ENCODE measurements at places on chromosomes 3 and 15.

GRCh38 chr3:192482809-192483208 is 244.5 kb downstream of the FGF12 start:
- no peak for DNase-seq

DNA sequence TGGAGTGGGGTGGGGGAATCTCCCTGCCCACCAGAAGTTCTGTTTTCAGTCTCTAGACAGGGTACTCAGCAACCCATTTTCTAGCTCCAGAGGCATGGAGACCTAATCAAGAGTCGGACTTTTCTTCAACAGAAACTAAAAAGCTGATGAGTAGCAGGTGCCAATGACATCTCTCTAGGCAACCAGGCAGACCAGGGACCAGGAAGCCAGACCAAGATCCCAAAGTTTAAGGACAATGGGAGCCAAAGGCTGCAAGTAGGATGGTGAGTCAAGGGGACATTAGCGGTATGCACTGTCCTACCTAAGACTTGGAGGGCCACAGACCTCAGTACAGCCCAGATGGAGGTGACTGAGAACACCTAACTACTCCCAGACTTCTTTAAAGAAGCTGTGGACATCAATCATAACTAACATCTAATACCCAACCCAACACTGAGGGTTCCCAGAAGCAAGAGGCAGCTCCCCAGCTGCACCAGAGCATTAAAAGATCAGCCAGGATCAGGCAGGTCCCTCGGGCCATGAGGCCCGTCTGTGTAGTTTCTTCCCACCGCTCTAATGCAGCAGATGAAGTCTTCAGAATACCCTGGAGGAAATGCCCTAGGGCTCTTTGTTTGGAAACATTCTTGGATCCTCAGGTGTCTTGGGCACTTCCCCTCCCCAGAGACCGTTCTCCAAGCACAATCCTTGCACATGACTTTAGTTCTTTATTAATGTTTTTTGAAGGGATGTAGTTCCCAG is 979 bp downstream of the CCDC71 start:
- no peak for DNase-seq

DNA sequence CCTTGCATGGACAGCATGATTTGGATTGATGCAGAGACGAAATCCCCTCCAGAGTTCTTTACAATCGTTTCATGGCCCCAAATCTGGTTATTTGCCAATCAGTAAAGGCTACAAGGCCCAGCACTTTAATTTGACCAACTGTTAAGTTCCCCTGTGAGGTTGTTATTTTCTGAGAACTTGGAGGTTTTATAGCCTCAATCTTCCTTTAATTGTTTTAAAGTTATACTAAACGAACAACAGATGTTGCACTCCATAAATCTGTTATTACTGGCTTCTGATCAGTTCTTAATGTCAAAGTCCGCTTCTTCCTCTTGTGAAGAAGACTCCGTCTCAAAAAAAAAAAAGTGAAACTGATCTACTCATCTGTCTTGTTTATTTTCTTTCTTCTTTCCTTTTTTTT is 30.8 kb downstream of the LARP6 start:
- DNase-seq, result no peak

DNA sequence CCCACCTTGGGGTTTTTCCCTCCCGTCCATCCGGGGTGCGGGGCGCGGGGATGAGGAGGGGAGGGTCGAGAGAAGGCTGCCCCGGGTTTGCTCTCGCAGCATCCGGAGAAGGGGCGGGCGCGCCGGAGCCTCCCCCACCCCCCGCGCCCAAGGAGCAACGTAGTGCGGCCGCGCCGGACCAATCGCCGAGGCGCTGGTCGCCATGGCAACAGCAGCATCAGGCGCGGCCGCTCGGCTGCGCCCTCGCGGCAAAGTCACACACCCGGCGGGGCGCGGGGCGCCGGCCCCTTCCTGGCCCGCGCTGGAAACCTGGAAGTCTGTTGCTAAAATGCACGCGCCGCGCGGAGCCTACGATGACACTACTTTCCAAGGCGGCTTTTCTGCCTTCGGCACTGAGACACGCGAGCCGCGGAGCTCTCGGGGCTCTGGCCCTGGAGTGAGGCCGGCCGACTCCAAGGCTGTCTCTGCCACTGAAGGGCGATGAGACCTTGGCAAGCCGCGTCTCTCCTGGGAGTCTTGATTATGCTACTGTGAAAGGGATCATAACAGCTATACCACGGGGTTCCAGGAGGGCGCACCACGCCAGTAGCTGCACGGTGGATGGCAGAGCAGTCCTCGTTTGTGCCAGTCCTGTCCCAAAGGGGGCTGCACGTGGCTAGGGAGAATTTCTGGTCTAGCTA is at the start of gene IQSEC1:
Gene IQSEC1, minus strand, starts transcription at position 104 of the 680 bp plus-strand sequence. CDS start 415 bp downstream, outside the sequence.
- peak; percentile 18 for DNase-seq

DNA sequence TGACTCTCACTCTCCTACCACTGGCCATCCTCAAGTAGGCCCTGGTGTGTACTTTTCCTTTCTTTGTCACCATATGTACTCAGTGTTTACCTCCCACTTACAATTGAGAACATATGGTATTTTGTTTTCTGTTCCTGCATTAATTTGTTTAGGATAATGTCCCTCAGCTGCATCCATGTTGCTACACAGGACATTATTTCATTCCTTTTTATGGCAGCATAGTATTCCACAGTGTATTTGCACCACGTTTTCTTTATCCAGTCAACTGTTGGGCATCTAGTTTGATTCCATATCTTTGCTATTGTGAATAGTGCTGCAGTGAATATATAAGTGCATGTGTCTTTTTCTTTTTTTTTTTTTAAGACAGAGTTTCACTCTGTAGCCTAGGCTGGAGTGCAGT is 126.2 kb downstream of the GALK2 start:
- no peak for DNase-seq

DNA sequence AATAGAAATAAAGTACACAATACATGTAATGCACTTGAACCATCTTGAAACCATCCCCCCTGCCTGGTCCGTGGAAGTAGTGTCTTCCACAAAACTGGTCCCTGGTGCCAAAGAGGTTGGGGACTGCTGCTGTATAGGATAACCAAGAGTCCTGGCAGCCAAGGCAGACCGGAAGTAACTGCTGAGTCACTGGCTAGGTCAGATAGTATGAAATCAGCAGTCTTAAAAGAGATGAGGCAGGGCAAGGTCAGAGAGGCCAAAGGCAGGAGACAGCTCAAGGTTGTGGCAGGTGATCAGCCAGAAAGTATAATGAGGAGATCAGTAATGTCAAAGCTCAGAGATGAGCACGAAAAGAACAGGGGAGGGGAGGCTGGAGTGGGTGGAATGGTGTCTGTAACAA is 60.2 kb downstream of the MAP3K13 start:
- no peak for DNase-seq

- no peak for DNase-seq
Observed at GRCh38 chr3:132180337-132180791, 136.8 kb upstream of the ACP3 start.

DNA sequence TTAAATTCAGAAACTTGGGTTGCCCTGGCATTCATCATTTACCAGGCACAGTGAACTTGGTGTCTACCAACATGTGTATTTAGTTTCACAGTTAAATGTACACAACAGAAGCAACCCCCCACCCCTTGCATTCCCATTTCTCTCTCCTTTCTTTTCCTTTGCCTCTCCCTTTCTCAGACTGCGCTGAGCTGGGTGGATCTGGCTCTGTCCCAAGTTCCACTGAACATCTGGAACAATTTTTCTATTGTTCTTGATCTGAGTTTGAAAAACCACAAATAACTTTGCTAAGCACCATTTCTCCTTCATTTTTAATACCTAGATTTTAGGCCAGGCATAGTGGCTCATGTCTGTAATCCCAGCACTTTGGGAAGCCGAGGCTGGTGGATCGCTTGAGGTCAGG is 242.2 kb downstream of the ABHD5 start:
- no peak for DNase-seq

GRCh38 chr15:94297558-94297957 is 66.2 kb downstream of the MCTP2 start:
- no peak for DNase-seq

- DNase-seq, result no peak
Observed at GRCh38 chr3:38264353-38264771, 1.2 kb upstream of the SLC22A13 start.

GRCh38 chr3:52600258-52600657 is 63.9 kb downstream of the UQCC5 start:
- no peak for DNase-seq

GRCh38 chr3:68728343-68728742 is 204.0 kb downstream of the TAFA4 start:
- DNase-seq, result no peak

DNA sequence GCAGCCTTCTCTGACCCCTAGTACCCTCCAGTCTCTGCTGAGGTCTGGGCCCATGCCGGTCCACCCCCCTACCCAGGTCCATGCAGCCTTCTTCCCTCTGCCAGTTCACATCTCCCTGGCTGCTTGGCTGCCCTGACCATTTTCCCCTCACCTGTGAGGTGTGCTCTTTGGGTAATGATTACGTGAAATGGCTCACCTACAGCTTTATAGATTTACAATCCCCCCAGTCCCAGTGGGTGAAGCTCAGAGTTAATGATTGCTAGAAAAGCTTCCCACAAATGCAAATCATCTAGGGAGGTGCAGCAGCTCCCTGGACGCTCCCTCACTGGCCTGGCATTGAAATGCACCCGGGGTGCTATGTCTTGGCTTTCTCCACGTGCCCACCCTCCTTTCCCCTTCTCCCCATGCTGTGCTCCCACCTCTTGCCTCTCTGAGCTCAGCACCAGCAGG is 18.7 kb downstream of the PAQR5 start:
- DNase-seq, result no peak

GRCh38 chr3:61172684-61173083 is 78.6 kb downstream of the FHIT start:
- DNase-seq, result no peak

DNA sequence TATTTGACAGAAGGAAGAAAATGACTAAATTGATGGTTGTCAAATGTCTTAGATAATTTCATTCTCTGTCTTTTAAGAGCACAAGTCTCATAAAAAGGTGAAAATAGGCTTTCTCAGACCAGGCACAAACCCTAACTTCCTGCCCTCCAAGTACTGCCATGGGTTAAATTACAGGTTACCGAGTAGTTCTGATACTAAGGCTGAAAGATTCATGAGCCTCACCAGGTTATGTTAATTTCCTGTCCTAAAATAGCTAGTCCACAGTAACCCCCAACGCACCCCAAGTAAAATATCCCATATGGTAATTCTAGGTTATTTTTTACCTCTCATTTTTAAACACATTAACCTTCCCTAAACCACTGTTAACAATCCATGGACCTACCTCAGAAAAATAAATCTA is 42.0 kb downstream of the GSK3B start:
- no peak for DNase-seq

DNA sequence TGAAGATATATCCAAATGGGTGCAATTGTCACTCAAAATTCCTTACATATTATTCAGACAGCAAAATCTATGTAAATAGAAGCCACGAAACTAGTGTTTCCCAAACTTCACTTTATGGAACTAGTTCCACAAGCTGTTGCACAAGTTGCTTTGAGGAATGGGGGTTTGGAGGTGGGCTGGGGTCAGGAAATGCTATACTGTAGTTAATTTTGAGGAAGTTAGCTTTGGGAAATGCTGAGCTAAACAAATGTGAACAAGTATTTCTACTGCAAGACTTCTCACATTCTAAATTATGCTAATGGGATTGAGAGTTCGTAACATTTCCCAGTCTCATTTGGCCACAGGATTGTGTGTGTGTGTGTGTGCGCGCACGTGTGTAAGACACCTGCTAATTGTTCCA is 28.7 kb upstream of the SAMMSON start:
- DNase-seq, result no peak

GRCh38 chr3:102791641-102792589 is 357.1 kb downstream of the ZPLD1 start:
- DNase-seq, result no peak

GRCh38 chr15:48522911-48523310 is 122.6 kb downstream of the FBN1 start:
- DNase-seq, result no peak

DNA sequence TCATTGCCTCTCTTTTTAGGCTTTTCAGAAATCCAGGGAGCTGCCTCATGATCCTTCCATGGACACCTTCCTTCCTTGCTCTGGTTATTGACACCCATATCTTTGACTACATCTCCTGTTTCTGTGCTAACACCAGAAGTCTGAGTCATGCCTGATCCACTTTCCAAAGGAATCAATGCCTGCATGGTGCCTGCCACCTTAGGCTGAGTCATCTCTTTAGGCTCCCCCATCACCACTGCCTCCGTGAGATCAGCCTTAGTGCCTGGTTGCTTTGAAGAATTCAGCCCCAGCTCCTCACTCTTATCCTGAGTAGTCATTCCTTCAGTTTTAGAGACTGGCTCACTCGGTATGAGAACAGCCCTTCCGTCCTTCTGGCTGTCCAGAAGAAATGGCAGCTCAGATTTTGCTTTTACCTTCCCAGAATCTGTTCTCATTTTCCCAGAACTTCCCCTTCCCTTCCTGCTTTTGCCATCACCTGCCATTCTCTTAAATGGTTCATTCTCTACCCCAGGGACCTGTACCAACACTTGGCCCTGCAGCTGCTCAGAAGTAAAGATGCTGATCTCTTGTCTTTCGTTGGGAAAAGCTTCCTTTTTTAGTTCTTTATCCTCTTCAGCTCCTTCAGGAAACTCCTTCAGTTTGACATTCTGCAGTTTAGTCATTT is 105.3 kb downstream of the MAP4 start:
- no peak for DNase-seq

DNA sequence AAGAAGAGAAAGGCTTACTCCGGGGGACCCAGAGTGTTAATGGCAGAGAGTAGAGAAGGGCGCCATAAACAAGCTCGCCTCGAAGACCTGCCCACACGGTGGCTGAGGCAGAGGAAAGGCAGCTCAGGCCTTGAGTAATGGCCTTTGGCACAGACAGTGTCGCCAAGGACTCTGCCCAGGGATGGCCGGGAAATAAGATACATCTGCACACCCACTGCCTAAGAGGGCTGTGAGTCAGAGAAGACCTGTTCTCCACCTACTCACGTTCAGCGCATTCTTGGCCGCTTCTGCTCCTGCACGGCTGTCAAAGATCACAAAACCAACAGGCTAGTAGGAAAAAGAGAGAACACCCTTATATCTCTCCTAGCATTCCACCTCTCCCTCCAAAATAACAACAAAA is 26.2 kb downstream of the RBPMS2 start:
- DNase-seq, result no peak

DNA sequence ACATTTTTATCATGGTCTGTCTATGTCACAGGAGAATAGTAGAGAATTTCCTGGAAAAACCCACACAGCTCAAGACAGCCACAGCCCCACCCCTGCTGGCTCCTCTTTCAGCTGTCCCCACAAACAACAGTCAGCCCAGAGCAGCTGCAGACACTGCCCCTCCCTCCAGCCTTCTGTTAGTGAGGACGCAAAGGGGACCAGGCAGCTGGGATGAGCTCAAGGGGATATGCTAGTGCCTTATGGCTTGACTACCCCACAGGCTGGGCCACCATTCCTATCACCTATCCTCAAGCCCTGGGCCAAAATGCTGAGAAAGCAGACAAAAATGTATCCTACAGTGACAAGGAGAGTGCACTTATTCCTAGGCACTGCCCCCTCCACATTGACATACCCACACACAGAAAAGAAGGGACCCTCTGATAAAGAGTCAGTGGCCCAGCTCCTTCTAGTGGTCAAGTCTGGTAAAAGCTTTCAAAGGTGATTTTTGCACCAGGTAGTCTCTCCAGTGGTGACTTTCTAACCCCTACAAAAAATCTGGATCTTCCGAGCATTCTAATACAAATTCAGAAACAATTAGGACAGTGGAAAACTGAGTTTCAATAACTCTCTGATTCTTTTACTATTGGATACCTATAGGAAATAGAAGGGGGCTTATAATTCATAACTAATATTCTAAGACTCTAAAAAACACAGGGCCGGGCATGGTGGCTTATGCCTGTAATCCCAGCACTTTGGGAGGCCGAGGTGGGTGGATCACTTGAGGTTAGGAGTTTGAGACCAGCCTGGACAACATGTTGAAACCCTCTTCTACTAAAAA is 3.0 kb upstream of the MAP1A start:
- no peak for DNase-seq

Measured in stimulated activated CD4-positive, alpha-beta T cell treated with anti-CD3 and anti-CD28 coated beads, TNF-alpha, amount 100 ng/mL, for 1 hour (primary cell).